ENCODE measurements at places on chromosomes 3 and 15. TPM values are rescaled to one million over a fixed set of nuclear protein-coding genes. Genes with fewer than 3 reads are reported as not detected.

The WDR93 gene
- total RNA-seq, result not detected

The FANCD2OS gene
- total RNA-seq, result not detected

The MYH15 gene
- total RNA-seq, result 1.3 TPM

The SLC35A5 gene
- 47.2 TPM for total RNA-seq

The P2RY13 gene
- not detected for total RNA-seq

The ATP10A gene
- total RNA-seq, result 2.6 TPM

The COX17 gene
- total RNA-seq, result 12.3 TPM

The AP3B2 gene
- total RNA-seq, result 1.8 TPM

The IL5RA gene
- total RNA-seq, result not detected

The GRK7 gene
- not detected for total RNA-seq

The KLHL40 gene
- total RNA-seq, result not detected

The TTLL13 gene
- not detected for total RNA-seq

The ADPRH gene
- 3.7 TPM for total RNA-seq

The GXYLT2 gene
- 11.6 TPM for total RNA-seq

The TMEM45A gene
- total RNA-seq, result 33.6 TPM

The PLA2G4E gene
- total RNA-seq, result not detected

The TGM4 gene
- not detected for total RNA-seq

The SERPINI2 gene
- not detected for total RNA-seq

The DAZL gene
- total RNA-seq, result 0.14 TPM

The DZIP1L gene
- total RNA-seq, result 20.8 TPM

The GREM1 gene
- total RNA-seq, result 264 TPM

The NANOGP8 gene
- total RNA-seq, result not detected

The SPSB4 gene
- not detected for total RNA-seq

The TRPM1 gene
- not detected for total RNA-seq

The LARP6 gene
- total RNA-seq, result 211 TPM

The TIMP4 gene
- 0.66 TPM for total RNA-seq

The TBC1D2B gene
- total RNA-seq, result 22.3 TPM

The GTF2A2 gene
- total RNA-seq, result 18.4 TPM

The CCDC33 gene
- 4.0 TPM for total RNA-seq

The AMOTL2 gene
- total RNA-seq, result 87.1 TPM

The CD80 gene
- not detected for total RNA-seq

The IGDCC3 gene
- total RNA-seq, result not detected

The GNAT1 gene
- total RNA-seq, result not detected

The PPARG gene
- total RNA-seq, result 0.88 TPM

The APOD gene
- 2.0 TPM for total RNA-seq

The ADGRG7 gene
- not detected for total RNA-seq

The OSTN gene
- total RNA-seq, result not detected

The CCR3 gene
- not detected for total RNA-seq

The ITIH1 gene
- total RNA-seq, result not detected

The CELSR3 gene
- 2.4 TPM for total RNA-seq

The CHDH gene
- 0.29 TPM for total RNA-seq

The MESP2 gene
- not detected for total RNA-seq

The LIPC gene
- 0.29 TPM for total RNA-seq

The ADAMTSL3 gene
- not detected for total RNA-seq

The GOLGA6L4 gene
- total RNA-seq, result 1.1 TPM

The NR2E3 gene
- total RNA-seq, result 0.57 TPM

The LYZL4 gene
- total RNA-seq, result not detected

The SV2B gene
- not detected for total RNA-seq

The GRM7 gene
- total RNA-seq, result not detected

The UBE2Q2 gene
- 47.7 TPM for total RNA-seq

Data from placental pericyte (primary cell).